Activated CD8-positive, alpha-beta memory T cell treated with anti-CD3 and anti-CD28 coated beads for 48 hours (primary cell): ENCODE measurements at places on chromosomes 6 and 20.

DNA sequence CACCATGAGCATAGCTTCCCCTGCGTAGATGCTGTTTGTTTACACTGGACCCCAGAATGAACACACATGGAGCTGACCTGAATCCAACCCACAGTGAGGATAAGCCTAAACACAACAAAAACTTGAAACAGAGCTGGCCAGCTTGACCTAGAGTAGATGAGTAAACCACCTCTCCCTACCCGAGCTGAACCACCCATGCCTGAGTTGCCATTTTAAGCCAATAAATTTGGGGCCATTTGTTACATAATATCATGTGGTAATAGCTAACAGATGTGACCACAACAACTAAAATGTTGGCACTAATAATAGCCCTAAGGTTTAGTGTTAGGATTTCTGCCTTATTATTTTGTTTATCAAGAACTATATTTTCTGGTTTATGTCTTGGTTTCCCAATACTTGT is 103.2 kb upstream of the GRIK2 start:
- DNase-seq, result no peak

DNA sequence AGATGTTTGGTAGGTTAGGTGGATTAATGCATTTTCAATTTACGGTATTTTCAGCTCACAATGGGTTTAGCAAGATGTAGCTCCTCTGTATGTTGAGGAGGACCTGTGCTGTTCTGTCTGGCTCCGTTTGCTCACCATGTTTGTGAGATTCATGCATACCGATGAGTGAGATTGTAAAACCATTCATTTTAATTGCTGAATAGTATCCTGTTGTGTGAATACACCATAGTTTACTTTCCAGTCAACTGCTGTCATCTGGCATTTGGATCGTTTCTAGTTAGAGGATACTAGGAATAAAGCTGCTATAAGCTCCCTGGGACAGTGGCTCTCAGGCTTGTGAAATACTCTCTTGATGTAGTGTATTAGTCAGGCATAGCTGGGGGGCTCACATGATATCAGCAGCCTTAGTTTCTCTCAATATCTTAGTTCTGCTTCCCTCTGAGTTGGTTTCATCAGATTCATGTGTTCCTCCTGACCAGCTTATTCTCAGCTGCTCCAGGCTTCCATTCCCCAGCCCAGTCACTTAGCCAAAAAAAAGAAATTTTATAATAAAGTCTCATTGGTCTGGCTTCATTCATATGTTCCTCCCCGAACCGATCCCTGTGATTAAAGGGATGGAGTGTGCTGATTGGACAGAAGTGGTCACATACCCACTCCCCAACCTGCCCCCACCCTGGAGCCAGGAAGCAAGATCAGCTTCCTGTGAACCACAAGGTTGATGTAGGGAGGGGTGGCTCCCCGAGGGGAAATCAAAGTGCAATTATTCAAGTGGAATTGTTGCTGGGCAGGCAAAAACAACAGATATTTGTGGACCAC is 10.9 kb upstream of the B4GALT5 start:
- no peak for DNase-seq

DNA sequence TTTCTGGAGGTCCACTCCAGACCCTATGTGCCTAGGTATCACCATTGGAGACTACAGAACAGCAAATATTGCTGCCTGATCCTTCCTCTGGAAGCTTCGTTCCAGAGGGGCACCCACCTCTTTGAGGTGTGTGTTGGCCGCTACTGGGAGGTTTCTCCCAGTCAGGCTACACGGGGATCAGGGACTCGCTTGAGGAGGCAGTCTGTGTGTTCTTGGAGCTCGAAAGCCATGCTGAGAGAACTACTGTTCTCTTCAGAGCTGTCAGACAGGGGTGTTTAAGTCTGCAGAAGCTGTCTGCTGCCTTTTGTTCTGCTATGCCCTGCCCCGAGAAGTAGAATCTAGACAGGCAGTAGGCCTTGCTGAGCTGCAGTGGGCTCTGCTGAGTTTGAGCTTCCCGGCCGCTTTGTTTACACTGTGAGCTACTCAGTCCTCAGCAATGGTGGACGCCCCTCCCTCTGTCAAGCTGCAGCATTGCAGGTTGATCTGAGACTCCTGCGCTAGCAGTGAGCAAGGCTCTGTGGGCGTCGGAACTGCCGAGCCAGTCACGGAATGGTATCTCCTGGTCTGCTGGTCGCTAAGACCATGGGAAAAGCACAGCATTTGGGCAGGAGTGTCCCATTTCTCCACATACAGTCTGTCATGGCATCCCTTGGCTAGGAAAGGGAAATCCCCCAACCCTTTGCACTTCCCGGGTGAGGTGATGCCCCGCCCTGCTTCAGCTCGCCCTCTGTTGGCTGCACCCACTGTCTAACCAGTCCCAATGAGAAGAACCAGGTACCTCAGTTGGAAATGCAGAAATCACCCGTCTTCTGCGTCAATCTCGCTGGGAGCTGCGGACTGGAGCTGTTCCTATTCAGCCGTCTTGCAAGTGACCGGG is 32.5 kb upstream of the ASCC3 start:
- DNase-seq, result no peak

- DNase-seq, result no peak
Measured at GRCh38 chr6:15096894-15097837, 148.7 kb upstream of the JARID2 start.

DNA sequence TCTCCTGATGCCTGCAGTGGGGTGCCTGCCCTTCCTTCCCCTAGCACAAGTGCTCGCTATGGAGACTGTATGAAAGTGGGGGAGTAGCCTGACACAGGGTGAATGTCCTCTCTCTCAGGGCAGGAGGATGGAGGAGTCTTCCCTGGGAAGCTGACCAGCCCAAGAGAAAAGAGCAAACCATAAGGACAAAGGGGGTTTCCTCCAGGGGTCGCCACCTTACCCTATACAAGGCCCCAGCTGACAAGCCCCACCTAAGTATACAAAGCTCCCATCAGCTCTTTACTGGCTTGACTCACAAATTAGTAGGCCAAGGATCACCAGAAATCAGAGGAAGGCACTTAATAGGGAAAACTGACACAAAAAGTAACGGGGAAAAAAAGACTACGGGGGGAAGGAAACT is 54.1 kb downstream of the PLAGL1 start:
- no peak for DNase-seq
